GM04503 (cell line): ENCODE measurements at places on chromosomes 3 and 15.

DNA sequence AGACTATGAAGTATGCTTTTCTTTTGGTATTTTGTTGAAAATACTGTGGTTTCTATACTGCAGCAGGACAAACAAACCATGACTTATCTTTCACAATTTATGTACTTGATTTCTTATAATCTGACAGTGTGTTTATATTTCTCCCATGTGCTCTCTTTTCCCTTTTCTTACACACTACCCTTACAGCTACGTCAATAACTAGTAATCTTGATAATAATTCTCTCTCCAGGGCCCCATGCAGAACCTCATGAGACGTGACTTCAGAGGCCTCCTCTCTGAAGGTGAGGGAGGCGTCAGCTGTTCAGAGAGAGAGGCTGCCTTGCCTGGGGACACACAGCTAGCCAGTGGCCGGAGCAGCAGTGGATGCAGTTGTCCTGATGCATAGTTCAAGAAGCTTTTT, 35.9 kb downstream of the KY start:
- no peak for DNase-seq

GRCh38 chr3:172918165-172918564, 167.6 kb downstream of the ECT2 start:
- DNase-seq, result no peak

DNA sequence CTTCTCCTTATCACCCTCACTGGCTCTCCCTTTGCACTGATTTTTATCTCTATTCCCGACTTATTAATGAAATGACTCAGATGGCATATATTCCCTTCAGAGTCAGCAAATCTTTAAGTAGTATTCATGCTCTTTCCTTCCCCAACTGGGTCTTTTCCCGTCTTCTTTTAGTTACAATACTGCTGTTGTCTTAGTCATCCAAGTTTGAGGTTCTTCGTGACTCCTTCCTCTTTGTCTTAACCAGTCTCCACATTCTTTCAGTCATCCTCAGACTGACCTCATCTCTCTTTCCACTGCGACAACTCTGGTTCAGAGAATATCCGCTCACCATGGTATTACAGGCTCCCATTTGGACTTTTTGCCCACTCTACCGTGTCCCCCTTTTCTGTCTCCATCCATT, 12.4 kb downstream of the WDR5B start:
- no peak for DNase-seq

DNA sequence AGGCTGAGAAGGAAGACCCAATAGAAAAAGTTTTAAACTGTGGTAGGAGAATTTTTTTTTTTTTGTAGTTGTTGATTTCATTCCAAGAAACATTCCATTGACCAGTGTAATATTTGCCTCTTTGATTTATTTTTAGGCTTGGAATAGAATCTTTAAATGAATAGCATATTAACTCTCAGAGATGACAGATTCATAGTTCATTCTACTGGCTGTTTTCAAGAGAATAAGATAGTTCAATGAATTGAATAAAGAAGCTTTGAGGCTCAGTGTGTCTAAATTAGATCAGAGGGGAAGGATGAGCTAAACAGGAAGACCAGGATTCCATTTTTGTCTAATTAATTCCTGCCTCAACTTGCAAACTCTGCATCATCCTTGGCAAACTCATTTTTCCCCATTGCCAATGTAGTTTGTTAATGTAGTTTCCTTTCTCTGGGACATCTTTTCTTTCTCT, 98.4 kb downstream of the NAALADL2 start:
- DNase-seq, result peak; percentile 70

GRCh38 chr15:77657634-77658238, 25.0 kb upstream of the LINGO1 start:
- DNase-seq, result no peak

DNA sequence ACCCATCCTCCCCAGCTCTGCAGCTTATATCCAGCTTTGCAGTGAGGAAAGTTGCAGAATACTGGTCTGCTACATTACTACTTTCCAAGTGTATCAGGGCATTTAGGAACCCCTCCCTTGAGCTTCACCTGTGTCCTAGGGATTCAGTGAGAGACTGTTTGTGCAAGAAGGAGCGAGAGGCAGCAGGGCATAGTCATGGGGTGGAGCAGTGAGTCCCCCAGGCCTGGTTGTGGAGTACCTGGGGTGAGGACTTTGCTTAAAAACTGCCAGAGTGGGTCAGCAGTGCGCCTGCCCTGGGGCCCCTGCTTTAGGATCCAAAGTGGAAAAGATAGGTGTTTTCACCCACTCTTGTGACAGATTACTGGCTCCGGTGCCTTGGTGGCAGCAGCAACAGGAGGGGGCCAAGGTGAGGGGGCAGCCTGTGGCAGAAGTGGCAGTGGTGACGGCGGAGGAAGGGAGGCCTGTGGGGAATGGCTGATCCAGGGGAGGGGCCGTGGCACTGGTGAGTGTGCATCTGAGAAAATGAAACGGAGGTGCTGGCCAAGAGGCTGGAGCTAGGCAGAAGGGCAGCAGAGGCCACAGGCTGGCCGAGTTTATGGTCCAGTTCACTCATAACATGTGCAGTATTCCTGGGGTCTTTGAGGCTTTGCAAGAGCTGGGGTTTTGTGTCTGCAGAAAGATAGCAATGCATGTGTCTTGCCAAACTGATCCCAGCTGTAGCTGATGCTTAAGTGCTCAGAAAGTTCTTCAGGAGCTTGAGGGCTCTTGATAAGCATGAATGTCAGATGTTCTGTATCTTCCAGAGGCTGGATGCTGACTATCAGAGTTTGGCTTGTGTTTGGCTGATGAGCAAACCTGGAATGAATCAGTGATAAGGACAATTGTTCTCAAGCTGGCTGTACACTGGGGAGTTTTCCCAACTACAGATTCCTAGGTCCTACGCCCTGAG, 43.4 kb downstream of the GOLGA6A start:
- no peak for DNase-seq

GRCh38 chr3:82636177-82636576, 874.7 kb upstream of the GBE1 start:
- no peak for DNase-seq

- peak; percentile 90 for DNase-seq
Observed at GRCh38 chr3:146895026-146895749, 290.0 kb upstream of the PLSCR5 start.

DNA sequence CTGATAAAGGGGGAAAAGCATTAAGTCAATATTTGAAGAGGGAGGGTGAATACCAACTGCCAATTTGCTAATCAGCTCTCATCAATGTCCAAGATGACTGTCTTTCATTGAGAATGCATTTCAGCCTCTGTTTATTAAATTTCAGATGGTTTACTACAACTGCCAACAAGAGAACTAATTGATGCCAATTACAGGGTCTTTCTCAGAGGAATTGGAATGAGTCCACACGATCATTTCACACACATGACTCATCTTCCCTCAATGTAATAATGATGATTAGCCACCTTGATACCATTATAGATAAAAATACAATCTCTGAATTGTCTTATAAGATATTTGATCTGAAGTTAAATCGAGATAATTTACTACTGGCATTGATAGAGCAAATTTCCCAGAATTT, 1274.4 kb downstream of the ROBO2 start:
- no peak for DNase-seq

- DNase-seq, result no peak
Observed at GRCh38 chr3:48696601-48697000, 10.9 kb upstream of the NCKIPSD start.

GRCh38 chr15:49024840-49025239, 21.4 kb downstream of the SECISBP2L start:
- no peak for DNase-seq

DNA sequence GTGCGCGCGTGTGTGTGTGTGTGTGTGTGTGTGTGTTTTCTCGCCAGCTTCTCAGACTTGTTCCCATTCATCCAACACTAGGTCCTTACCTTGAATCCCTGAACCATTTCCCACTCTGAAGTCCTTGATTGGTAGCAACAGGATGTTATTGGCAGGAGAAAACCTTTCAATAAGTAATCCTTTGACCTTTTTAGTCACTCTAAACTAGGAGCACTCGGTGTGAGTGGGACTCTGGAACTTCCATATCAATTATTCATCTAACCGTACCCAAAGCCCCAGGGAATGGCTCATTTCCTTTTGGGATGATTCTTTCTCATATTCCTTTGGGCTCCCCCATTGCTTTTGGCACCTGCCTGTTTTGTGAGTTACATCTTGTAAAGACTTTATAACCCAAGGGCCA, 140.2 kb upstream of the SPRED1 start:
- no peak for DNase-seq

DNA sequence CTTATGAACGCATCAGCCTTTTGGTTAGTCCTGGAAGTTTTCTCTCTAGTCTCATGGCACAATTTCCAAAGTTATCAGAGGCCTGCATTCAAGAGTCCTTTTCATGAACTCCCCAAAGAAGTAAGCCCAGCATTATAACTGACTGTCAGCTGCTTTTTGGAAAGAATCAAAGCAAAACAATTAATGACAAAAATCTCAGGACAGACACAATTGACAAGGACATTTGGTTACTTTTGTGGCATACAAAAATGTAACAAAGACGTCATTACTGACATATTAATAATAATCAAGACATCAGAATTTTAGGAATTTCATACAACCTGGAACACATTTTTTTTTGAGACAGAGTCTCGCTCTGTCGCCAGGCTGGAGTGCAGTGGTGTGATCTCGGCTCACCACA, 21.2 kb downstream of the KATNBL1 start:
- no peak for DNase-seq
